ENCODE measurements at places on chromosomes 5 and 9.

GRCh38 chr9:81389569-81389993 lies 299.8 kb downstream of the TLE1 start:
- DNase-seq: no peak

GRCh38 chr9:89920951-89921350 lies 316.1 kb downstream of the GADD45G start:
- no peak for DNase-seq

DNA sequence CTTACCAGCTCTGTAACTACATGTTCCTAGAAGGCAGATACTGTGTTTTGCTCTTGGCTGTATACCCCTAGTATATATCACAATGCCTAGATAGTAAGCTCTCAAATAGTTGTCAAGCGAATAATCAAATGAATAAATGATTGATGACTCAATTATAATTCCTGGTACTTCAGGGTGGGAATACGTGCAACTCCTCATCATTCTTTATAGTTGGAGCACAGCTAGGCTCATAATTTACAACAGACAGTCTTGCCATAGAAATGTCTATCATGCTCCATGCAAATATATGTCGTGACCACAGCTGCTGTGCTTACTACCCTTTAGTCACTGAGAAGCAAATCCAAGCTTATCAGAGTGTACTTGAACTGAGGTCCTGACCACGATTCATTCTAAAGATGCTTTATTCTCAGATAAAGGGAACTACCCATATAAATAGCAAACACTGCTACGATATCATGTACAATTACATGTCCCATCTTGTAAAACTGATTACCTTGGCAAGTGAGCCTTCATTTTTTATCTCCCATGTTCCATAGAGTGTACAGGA lies 52.1 kb downstream of the STRBP start:
- no peak for DNase-seq

DNA sequence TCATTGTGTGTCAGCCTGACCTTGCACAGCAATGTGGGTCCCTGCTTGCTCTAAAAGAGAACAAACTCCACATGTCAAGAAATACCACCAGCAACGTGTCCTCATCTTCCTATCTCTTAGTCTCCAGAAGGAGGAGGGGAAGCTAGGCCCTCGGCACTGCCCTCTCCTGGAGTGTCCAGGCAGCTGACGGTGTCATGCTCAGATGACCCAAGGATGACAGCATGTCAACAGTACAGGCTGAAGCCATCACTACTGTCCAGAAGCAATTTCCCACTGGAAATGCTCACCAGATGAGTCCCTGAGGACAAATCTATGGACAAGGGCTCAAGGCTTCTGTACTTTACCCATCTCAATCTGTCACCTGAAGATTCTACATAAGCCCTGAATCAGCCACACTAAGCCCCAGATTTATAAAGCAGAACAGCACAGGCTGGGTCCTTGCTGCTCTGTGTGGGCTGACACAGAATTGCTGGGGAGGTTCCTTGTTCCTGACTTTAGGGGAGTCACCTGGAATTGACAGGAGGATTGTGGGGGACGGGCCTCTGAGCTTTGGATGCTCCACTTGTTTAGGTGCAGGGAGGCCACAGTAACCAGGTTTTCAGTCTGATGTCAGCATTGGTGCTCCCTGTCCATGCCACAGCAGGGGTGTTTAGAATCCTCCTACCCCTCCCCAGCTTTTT lies 210.2 kb downstream of the DAB2IP start:
- DNase-seq: no peak

DNA sequence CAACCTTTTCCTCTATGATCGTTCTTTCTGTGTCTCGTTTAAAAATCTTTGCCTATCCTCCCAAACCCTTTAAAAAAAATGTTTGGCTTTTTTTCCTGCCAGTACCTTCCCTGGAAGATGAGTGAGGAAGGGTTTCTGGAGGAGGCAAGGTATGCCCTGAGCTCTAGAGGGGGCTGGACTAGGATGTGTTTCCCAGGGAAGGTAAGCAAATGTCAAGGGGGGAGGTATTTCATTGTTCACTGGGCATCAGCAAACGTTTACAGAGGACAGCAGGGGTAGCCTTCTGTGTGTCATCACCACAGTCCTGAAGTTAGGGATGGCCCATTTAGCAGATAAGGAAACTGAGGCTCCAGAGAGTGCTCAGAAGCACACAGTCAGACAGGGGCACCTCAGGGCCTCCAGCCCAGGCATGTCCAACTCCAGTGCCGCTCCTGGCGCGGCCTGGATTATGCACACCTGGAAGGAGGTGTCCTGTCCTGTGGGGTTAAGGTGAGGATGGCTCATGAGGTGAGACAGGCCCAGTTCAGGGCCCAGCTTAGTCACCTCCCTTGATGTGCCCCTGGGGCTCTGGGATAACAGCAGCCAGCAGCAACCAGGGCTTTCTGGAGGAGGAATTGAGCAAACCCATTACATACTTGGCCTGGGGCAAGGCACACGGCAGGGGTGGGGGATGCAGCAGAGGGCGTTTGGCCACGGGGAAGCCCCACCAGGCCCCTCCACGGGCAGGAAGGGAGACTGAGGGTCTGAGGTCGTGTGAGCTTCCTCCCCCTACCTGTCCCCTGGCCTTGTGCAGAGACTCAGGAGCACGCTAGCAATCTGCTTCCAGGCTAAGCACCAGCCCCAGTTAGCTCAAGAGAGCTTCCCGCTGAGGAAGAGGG lies 100.3 kb upstream of the LMX1B start:
- no peak for DNase-seq

DNA sequence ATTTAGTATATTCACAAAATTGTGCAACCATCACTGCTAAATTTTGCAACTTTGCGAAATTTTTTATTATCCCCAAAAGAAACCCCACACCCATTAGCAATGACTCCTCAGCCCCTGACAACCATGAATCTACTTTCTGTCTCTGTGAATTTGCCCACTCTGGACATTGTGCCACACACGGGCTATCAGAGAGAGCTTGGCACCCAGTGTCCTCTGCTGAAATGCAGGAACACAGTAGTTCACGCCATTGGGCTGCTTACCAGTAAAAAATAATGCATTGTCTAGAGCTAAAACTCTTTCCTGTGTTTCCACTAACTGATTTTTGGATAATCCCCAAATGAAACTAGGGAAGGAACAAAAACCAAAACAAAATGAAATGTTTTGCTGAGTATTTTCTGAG lies 60.0 kb downstream of the HRH2 start:
- no peak for DNase-seq

- no peak for DNase-seq
Measured at GRCh38 chr9:99303177-99303576, 81.1 kb downstream of the SEC61B start.

DNA sequence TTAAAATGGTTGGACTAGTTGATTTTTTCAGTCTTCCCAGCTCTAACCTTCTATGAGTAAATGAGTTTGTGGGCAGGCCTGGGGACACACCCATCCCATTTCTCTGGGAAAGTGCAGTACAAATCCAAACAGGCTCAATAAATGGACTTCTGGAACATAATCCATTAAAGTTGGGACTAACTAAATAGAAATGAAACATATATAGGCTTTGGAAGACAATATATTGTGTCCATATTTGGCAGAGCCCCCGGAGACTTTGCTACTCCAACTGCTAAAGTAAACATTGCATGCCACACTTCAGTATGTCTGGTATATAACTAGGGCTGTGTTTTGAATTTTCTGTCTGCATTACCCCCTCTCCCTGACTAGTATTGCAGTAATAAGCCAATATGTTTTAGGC lies 191.4 kb upstream of the DAB2 start:
- no peak for DNase-seq

DNA sequence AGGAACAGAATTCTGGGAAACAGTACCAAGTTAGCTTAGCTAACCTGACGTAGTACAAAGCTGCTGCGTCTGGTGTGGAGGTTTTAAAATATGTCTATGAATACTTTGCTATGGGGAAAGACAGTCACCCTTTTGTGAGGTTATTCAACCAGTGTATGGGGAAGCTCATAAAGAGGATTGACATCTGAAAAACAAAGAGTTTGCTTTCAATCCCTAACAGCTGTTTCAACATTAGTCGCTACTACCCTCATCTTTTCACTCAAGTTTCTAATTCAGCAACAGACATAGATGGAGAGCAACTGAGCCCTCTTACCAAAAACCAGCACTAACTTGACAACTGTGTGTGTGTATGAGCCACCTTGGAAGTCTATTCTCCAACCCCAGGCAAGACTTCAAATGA lies 7.8 kb upstream of the MSANTD3 start:
- DNase-seq: no peak

GRCh38 chr9:2016408-2017330 lies 1.5 kb downstream of the SMARCA2 start:
- no peak for DNase-seq

DNA sequence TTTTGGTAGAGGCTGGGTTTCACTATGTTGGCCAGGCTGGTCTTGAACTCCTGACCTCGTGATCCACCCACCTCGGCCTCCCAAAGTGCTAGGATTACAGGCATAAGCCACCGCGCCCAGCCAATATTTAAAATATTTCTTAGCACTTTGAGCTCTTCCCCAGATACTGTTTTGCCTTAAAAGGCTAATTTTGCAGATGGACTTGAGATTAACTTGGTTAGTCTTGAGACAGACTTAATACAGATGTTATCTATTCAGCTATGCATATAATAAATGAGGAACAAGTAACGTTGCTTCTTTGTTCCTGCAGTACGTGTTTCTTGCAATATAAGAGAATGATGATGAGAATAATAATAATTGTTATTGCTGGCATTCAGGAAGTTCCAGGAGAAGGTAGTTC lies 56.3 kb downstream of the PCSK5 start:
- no peak for DNase-seq

- DNase-seq: no peak
Measured at GRCh38 chr9:128372784-128373183, 1.6 kb downstream of the URM1 start.

GRCh38 chr9:88322906-88323566 lies 65.2 kb upstream of the SPIN1 start:
- no peak for DNase-seq

DNA sequence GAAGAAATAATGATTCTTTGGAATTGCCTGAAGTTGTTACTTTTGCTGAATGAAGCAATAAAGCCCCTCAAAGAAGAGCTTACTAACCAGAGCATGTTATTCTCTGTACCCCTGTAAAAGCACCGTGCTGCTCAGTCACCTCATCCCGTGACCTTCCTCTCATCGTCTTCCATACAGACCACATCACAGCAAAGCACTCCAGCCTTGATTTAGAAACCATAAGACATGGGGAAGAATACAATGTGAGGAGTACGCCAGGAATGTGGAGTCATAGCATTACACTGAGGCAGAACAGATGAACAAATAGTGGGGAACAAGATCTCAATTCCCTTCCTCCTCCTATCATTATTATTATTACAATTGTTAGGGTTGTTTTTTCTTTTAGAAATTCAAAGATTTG lies 49.1 kb downstream of the ERAP1 start:
- no peak for DNase-seq

DNA sequence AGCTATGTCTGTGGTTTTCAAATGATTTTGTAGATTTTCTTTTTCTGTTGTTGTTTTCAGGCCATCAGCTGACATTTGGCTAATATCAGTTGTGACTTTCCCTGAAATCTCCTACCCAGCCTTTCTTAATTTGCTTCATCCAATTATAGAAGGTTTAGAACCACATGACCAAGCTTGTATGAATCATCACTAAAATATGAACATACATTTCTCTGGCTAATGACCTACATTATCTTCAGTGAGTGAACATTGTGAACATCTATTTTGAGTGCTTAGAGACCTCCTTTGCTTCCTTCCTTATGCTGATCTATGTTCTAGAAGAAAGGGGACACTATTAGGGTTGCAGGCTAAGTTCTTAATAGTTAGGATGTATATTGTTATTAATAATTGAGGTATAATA lies 532.5 kb downstream of the RAB3C start:
- no peak for DNase-seq

DNA sequence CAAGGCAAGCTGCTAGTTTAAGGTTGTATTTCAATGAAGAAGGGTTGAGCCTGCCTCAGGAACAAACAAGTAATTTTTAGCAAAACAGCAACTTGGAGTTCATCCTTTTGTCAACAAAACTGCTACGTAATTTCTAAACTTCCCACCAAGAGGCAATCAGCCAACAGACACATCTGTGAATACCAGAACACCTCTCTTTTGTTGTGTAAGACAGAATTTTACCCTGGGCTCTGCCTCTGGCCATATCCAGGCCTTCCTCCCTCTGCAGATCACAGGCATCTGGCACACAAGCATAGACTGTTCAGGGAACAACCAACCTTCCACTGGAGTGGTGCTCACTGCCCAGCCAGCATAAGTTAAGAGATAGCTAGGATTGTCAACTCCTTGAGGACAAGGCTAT lies 409.0 kb downstream of the SPOCK1 start:
- no peak for DNase-seq

- no peak for DNase-seq
Measured at GRCh38 chr5:171757853-171758535, 27.6 kb upstream of the SMIM23 start.

GRCh38 chr5:38453506-38453905 lies 102.9 kb downstream of the LIFR start:
- DNase-seq: no peak

- no peak for DNase-seq
Measured at GRCh38 chr5:106474066-106474465, 1196.7 kb downstream of the EFNA5 start.

DNA sequence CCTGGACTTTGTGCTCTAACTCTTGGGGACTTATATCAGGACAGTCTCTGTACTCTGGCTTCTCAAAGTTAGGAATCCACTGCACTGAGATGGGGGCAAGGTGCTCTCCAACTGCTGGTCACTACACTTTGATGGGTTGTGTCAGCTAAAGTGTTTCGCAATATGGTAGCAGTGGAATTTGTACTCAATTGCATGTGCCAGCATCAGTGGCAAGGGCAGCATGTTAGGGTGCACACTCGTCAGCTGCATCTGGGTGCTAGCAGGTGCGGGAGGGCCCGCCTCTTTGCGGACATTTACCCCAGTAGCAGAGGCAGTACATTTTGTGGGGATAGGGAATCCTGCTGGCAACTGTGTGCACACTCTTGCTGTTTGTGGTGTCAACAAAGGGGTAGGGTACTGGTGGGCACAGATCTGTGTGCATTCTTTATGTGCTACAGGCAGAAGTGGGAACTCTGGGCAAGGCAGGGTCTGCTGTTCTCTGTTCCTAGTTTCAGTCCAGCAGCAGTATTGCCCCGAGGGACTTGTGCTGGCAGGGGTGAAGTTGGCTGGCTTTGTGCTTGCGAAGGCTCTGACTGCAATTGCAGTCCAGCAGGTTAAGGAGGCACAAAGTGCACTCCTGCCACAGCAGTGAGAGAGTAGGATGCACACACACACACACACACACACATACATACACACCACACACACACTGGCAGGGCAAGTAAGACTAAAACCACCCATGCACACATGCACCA lies 924.8 kb upstream of the CDH9 start:
- no peak for DNase-seq

Data from NCI-H1436 treated with DMSO at 0.1 percent for 48 hours (cell line).